ENCODE measurements at places on chromosomes 13 and 19.

DNA sequence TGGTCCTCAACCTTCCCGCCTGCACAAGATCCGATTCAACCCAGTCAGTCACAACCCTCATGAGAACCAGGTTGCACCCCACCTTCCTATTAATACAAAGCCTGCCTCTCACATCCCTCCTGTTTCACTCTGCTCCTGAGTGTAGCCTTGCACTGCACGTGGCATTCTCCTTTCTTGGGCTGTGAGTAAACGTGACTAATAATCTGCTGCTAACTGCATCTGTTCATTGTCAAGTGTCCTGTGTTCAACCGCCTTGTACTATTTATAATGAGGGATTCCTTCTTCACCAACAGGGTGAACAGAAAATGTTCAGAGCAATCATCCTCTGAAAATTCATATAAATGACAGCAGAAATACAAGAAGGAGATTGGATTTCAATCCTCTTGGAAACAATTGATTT lies 1608.2 kb downstream of the SLITRK5 start:
- no peak for DNase-seq

- DNase-seq = no peak
Observed at GRCh38 chr13:31956980-31957644, 74.5 kb upstream of the FRY start.

- no peak for DNase-seq
Observed at GRCh38 chr13:96581741-96582140, 412.5 kb downstream of the OXGR1 start.

DNA sequence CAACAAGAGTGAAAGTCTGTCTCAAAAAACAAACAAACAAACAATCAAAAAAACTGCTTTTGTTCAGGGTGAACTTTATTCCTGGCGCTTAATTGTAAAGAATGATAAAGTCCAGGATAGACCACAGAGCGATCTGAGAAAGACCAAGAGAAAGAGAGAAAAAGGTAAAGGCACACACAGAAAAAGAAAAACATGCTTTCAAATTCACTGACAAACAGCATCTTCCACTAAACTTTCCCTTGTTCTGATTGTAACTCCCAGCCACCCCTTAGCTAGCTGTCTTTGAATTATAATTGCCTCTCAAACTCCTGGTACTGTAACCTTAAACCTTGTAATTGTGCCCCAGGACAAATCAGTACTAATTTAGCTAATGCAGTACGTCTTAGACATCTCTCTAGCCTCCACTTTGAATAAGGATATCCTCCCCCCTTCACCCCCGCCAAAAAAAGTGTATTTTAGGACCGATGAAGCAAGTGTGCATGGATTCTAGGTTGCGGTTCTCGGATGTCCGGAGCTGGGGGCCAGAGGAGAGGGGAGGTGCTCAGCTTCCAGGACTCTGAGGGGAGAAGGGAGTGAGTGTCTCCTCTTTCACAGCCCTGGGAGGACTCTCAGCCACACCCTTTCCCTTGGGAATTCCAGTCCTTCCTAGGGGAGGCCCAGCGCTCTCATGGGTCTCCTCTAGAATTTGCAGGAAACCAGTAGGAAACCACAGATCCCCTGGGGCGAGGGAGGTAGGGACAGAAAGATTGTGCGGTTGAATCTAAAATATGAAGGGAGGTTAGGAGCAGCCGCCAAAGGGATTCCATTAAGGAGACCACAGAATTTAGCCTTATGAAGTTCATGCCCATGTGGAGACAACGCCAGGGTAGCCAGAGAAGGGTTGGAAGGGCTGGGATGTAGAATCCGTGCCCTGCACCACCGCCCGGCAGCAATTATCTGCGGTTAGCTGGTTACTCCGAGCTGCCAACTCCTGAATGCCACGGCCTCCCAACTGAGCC lies 19.7 kb downstream of the ZNF536 start:
- no peak for DNase-seq
